Activated CD4-positive, CD25-positive, alpha-beta regulatory T cell treated with anti-CD3 and anti-CD28 coated beads, Interleukin-2, amount 50 U/mL, for 16 hours (primary cell): ENCODE measurements at places on chromosomes 16 and 17.

- no peak for DNase-seq
Measured at GRCh38 chr16:75471723-75472633, 7.5 kb upstream of the TMEM170A start.

DNA sequence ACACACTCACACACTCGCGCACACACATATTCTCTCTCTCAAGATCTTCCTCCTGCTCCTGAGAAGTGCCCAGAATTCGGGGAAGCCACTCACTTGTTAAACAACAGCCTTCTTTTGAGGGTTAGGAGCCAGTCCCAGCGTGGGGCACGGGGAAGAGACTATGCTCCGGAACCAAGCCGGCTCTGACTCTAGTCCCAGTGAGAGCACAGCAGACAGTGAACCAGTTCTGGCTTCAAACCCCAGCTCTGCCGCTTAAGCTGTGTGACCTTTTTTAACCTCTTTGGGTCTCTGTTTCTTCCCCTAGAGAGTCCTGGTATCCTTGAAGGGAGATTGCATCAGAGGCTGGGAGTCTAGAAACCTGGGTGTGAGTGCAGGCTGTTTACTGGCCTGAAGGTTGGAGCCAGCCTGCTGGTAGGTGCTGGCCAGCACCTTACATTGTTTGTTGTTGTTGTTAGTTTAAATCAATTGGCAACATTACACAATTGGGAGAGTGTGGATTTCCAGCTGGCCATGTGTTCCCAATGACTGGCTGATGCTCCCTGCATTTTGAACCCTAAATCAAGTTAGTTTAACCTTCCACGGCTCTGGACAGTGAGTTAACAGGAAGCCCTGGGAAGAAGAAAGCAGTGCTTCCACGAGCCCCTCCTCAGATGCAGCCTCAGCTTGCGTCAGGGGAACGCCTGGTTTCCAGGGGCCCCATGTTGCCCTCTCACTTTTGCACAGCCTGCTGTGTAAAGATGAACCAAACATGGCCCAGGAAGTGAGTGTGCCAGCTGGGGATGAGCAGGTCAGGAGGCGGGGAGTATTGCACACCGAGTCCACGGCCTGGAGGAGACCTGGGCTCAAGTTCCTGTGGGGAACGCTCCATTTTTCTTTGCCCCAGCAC, 71.5 kb downstream of the GAS7 start:
- no peak for DNase-seq

- DNase-seq, result no peak
Measured at GRCh38 chr16:46768809-46769208, 20.7 kb upstream of the MYLK3 start.

- no peak for DNase-seq
Measured at GRCh38 chr16:68367030-68367429, 56.2 kb downstream of the PRMT7 start.

DNA sequence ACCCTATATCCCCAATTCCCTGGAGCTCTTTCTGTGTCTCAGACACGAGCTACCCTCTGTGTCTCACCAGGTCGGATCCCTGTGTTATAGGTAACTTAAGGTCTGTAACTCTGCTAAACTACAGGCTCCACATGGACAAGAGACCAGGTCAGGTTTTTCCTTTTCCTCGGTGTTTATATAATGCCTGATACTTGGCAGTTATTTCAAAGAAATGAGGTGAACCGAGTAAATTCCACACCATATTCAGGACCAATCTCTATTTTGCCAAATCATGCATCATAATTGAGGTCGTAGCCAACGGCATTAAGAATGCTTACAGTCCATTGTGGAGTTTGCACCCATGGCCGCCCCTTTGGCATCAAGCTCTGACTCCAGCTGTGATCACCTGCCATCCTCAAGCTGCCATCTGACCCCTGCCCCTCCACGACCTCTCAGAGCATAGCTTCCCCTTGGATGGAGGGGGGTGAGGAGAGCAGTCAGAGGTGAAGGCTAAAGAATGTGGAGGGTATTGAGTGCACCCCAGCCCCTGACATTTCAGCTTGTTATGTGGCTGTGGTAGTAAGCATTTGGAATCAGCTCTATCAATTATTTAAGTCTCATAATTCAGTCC, 434.7 kb upstream of the RBFOX1 start:
- no peak for DNase-seq

DNA sequence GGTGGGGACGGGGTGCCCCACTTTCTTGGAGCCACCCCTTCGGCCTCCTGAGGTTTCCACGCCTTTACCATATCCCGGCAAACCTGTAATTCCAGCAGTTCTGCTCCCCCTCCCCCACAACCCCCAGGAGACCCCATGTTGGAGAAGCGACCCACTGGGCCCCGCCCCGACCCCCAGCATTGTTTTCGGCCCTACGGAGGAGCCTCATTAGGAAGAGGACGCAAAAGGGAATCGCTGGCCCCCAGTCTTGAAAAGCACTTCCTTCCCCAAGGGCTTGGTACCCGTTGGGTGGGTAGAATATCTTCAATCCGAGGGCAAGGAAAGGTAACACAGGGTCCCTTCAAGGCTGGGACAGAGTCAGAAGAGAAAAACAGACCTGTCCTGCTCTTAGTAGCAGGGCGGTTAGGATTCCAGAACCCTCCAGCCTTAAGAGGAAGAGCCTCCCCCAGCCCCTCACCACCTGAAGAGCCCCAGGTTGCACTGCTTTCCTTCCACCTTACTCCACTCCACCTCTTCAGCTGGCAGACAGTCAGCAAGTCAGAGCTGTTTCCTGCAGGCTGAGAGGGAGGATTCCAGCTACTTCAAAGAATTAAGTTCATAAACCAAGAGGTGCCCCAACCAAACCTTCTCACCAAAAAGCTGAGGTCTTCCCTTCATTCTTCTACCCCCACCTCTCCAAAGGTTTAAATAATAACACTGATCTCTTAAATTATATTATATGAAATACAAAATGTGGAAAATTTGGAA, 803 bp upstream of the TLCD2 start:
- no peak for DNase-seq

GRCh38 chr17:82077617-82078358, 12.2 kb upstream of the DUS1L start:
- DNase-seq, result no peak

GRCh38 chr16:85446951-85447692, 166.0 kb upstream of the GSE1 start:
- no peak for DNase-seq

DNA sequence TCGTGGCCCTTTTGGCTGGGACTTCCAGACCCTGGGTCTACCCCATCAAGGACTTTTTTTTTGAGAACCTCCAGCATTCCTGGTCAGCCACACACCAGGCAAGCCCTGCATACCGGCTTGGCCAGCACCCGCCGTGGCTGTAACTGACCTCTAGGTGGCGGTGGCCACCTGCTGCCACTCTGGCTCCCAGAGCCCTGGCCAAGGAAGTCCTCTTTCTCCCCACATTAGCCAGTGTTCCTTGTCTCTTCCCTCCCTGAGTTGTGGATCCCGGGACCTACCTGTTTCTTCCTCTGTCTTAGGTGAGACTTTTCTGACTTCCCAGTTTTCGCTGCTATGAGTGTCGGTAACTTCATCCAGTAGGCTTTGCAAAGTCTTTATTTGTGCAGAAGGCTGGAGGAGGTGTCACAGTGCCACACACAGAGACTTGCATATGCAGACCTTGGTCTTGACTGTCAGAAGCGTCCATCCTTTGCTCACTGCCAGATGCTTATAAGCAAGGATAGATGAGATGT, 348.3 kb downstream of the CPPED1 start:
- no peak for DNase-seq

DNA sequence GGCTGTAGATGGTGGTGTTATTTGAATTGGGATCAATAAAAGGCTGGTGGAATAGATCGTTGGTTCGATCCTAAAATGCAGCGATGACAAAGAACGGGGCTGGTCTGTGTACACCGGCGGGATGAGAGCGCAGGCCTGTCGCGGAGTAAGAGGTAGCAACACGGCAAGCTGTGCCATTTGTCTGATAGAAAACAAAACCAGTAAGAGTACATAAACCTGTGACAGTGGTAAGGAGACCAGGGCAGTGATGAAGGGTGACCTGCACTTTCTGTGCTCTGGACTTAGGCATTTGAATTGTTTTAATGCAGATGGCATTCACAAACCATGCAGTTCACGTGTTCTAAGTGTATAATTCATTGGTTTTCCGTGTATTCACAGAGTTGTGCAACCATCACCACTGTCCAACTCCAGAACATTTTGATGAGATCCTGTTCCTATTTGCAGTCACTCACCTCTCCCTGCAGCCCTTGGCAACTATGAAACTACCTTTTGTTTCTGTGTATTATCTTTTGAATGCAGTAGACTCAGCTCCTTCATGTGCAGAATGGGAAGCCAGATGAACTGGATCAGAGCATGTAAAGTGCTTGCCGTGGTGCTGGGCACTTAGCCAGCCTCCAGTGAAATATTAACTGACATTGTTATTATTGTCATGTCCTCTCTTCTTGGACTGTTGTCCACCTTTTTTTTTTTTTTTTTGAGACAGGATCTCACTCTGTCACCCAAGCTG, 286.1 kb downstream of the SNX29 start:
- no peak for DNase-seq

- DNase-seq, result no peak
Measured at GRCh38 chr16:20285993-20286499, 41.3 kb downstream of the GP2 start.

- DNase-seq, result no peak
Measured at GRCh38 chr16:27233731-27234130, 30.4 kb downstream of the KDM8 start.

GRCh38 chr17:67531291-67531690, 154.2 kb downstream of the PITPNC1 start:
- no peak for DNase-seq

DNA sequence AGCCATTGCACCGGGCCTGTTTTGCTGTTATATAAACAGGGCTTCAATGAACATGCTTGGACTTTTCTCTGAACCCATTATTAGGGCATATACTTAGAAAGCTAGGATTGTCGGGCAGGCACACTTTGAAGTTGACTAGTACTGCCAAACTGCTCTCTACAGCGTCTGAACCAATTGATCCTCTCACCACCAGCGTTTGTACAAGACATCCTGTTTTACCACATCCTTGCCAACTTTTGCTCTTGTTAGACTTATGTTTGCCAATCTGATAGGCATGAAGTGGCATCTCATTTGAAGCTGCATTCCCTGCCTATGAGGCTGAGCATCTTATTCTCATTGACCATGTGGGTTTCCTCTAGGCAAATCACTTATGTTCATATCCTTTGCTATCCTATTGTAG, 7.4 kb upstream of the PPP1R9B start:
- DNase-seq, result no peak

DNA sequence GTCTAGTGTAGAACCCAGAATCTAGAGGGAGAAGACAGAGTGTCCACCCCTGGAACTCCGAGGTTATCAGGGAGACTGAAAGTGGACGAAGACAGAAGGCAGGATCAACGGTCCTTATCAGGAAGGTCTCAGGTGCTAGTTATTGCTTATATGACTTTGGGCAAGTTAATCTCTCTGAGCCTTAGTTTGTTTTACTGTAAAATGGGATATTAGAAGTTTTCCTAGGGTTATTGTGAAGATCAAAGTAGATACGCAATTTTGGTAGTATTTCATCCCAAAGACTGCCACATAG, 1.2 kb downstream of the RNF167 start:
- no peak for DNase-seq

DNA sequence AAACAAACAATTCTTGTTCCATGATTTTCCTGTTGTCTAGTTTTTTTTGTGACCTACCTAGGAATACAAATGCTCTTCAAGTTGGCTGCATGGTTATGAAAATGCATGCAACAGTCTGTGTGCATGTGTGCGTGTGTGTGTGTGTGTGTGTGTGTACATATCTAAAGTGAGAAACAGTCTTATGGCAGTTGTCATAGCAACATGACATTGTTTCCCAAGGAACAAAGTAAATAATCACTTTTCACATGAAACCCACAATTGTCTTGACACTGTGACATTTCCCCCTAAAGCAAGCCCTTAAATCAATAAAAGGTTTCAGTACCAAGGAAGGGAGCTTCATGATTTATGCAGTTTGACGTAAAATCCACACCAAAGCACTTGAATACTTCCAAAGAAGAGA, 758.4 kb downstream of the CDH8 start:
- no peak for DNase-seq

- DNase-seq, result no peak
Measured at GRCh38 chr17:74733365-74734122, 3.5 kb upstream of the RAB37 start.

DNA sequence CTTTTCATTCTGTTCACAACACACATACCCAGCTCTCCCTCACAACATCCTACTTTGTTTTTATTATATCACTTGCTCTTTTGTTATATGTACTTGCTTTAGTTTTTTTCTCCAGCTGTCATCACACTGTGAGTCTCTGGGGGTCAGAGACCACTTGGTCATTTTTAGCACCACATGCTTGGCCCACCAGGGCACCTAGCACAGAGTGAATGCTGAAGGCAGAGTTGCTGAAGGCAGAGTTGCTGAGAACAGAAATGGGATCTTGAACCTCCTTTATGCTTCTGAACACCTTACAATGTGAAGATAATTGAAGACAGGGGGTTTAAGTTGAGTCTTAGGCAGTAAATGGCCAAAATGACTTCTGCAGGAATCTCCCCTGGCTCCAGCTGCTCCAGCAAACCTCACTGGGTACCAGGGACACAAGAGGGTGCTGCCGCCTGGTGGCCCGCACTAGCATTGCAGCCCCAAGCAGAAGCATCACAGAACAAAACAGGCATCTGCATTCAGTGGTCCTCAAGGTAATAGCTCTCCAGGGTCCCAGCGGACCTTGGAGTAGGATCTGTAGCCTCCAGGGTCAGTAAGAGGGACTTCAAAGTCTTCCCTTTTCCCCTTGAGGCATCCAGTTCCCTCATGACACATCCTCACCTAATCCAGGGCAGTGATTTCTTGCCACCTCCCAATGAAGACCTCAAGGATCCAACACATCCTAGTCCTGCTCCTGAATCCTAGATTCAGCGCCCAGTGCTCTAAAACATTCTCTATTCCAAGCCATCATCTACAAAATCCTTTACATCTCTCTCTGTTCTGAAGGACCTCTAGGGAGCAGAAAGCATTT, 1972.6 kb downstream of the TP53TG3F start:
- DNase-seq, result no peak

DNA sequence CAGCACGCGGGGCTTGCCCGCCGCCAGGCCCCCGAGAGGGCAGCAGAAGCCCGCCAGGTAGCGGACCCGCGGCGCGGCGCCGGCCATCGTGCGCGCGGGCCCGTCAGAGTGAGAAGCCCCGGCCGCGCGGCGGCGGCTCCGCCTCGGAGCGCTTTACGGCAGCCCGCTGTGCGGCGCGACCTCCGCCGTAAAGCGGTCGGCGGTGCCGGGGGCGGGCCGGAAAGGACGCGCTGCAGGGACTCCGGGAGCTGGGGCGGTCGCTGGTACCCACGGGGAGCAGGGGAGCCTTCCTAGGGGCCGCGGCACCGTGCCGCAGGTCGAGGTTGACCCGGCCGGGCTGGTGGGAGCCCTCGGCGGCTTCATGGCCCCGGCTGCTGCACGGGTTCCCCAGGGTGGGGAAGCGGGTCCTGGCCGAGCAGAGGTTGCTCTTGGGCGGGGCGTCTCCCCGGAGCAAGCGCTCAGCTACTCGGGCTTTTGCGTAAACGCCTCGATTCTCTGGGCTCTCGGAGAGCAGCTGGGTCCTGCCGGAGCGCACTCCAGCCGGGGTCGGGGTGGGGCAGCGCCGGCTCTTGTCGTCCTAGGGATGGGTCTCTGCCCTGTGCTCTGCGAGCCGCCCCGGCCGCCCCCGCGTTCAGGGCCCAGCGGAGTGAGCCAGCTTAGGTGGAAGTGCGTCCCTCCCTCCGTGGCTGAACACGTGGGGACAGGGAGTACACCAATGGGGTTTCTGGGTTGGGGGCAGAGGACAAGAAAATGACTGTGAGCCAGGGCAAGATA, at the start of gene FAAP100:
FAAP100 (minus strand) TSS at position 110 of the 774 bp plus-strand sequence; CDS start at position 87, 23 bp downstream.
- peak; percentile 64 for DNase-seq

GRCh38 chr16:81987121-81987520, 24.1 kb downstream of the SDR42E1 start:
- DNase-seq, result no peak
